HepG2 (cell line): ENCODE measurements at places on chromosomes 12 and 14. TPM values are rescaled to one million over a fixed set of nuclear protein-coding genes. Genes with fewer than 3 reads are reported as not detected.

DNA sequence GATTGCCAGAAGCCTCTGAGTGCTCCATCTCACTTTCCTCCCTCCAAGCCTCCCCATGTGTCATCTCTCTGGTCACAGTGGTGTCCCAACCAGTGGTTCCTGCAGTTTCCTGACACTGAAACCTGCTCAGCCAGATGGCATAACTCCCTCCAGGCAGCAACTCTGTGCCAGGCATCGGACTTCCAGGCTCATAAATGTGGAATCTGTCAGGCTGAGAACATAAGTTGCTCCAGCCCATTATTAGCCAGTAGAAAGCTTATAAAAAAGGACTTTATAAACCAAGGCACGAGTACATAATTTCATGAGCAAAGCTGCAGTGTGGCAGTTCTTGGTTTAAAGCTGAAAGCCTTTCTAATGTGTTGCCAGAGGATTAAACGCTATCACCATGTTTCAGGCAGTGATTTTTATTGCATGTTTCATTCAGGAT lies 194.3 kb downstream of the DACT1 start:
- DNase-seq = no peak
- no peaks in the 10 kb centered on the region for H3K36me3 ChIP-seq
- H3K4me3 ChIP-seq = no peak overlapping the region
- peaks cover 11% of the 10 kb centered on the region for H3K4me1 ChIP-seq

GRCh38 chr14:97724265-97724731 lies 927.1 kb downstream of the VRK1 start:
- H3K36me3 ChIP-seq = no peaks in the 10 kb centered on the region
- H3K27me3 ChIP-seq = no peaks in the 10 kb centered on the region
- DNase-seq = no peak
- no peaks in the 10 kb centered on the region for H3K4me1 ChIP-seq

- H3K27ac ChIP-seq = no peak overlapping the region
- no peaks in the 10 kb centered on the region for H3K27me3 ChIP-seq
- no peaks in the 10 kb centered on the region for H3K36me3 ChIP-seq
- no peak for DNase-seq
- no peak overlapping the region for H3K4me3 ChIP-seq
Observed at GRCh38 chr12:131103669-131104462, 150.2 kb downstream of the ADGRD1 start.

The LRP1-AS gene
- total RNA-seq = not detected in 2 replicates

The SERPINA12 gene
- not detected in 2 replicates for total RNA-seq

The CALM1 gene
- 238 and 346 TPM in 2 replicates for total RNA-seq

The PRICKLE1 gene
- not detected in 2 replicates for total RNA-seq
